ENCODE measurements at places on chromosomes 3 and 15. TPM values are rescaled to one million over a fixed set of nuclear protein-coding genes. Genes with fewer than 3 reads are reported as not detected.

RPS27L gene
- total RNA-seq = 120 TPM

ATP13A5 gene
- not detected for total RNA-seq

SYNPR gene
- total RNA-seq = not detected

EPHA6 gene
- 0.66 TPM for total RNA-seq

ARL14 gene
- total RNA-seq = 0.31 TPM

CISH gene
- 30.8 TPM for total RNA-seq

TTC14 gene
- total RNA-seq = 52.8 TPM

CKMT1A gene
- total RNA-seq = 15.1 TPM

ACAN gene
- 10.3 TPM for total RNA-seq

TLR9 gene
- total RNA-seq = 0.94 TPM

SUSD5 gene
- total RNA-seq = 13.8 TPM

CLK3 gene
- 66.3 TPM for total RNA-seq

DNA sequence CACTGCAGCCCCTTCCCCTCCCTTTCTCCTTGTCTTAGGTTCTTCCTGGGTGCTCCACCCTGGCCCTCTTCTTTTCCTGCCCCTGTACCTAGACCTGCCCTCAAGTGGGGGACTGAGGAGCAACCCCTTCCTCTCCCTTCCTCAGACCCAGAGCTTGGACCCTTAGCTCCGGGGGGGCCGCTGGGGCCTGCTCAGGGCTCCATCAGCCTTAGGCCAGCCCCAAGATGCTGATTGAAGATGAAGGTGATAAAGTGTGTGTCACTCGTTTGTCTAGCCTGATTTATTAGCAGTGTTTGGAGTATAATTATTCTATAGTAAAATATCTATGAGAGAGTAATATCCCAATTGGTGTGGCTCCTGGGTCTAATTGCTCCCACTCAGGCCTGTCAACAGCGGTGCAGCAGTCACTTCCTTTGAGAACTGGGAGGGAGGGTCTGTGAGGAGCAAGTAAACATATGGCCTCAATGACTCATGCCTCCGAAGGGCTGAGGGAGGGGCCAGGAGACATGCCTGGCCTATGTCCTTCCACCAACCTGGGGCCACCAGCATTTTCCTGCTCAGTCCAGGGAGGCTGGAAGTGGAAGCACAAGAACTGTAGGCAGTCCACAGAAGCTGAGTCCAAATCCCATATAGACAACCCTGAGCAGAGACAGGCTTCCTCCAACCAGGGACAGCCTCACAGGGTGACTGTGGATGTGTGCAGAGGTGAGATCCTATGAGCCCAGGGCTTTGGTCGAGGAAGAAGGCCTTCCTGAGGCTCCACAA, 123.2 kb downstream of the DNAJB8 start:
- no peaks in the 10 kb centered on the region for H3K27me3 ChIP-seq
- DNase-seq = no peak
- H3K4me1 ChIP-seq = peaks cover 8% of the 10 kb centered on the region
- no peak overlapping the region for H3K4me3 ChIP-seq
- peaks cover 7% of the 10 kb centered on the region for H3K36me3 ChIP-seq

GRCh38 chr3:29694783-29695182, 413.9 kb downstream of the RBMS3 start:
- no peak overlapping the region for H3K4me3 ChIP-seq
- H3K27ac ChIP-seq = no peak overlapping the region
- no peaks in the 10 kb centered on the region for H3K27me3 ChIP-seq

DNA sequence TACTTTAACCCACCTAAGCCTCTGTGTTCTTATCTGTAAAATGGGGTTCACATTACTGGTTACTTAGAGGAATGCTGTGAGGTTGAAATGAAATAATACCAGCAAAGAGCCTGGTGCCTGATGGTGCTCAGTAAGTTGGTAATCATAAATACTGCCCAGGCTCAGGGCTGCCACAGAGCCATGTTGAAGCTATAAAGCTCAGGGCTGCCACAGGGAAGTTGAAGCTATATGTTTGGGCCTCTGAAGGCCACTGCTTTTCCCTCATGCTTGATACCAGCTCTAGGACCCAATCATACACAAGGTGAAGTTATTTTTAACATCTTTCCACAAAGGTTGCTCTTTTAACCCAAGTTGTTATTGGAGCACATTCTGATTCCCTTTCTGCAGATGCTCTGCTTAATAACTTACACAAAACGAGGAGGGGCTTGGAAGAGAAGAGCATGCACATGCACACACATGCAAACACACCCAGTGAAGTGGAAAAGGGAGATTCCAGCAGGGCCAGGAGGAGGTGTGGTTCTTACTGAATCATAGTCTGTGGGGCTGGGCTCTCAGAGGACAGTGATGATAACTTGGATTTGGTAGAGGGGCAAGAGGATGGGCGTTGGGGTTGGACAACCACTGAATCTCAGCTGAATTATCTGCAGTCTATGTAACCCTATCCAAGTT, 17.4 kb downstream of the PARP14 start:
- H3K27me3 ChIP-seq = no peaks in the 10 kb centered on the region
- H3K36me3 ChIP-seq = peaks cover 29% of the 10 kb centered on the region
- H3K27ac ChIP-seq = no peak overlapping the region
- no peak overlapping the region for H3K4me3 ChIP-seq

DNA sequence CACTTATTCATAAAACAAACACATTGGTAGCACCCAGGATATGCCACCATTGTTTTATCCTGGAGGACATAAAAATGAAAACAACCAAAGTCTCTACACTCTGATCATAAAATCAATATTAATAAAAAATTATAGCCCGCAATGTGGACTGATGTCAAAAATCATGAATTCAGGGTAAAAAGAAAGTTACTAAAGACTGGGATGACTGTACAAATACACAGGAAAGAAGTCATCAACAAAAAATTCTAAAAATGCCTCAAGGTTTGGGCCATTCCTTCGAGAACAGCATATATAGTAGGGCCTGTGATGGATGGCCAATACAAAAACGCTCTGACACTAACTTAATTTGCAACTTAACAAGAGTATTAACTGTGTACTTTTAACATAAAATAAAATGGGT, 76.8 kb downstream of the THBS1 start:
- H3K27me3 ChIP-seq = no peaks in the 10 kb centered on the region
- no peak for DNase-seq
- no peaks in the 10 kb centered on the region for H3K4me1 ChIP-seq
- no peaks in the 10 kb centered on the region for H3K36me3 ChIP-seq
- H3K4me3 ChIP-seq = no peak overlapping the region

GRCh38 chr3:112759210-112759609, 87.5 kb downstream of the CD200R1L start:
- no peak for DNase-seq
- H3K4me1 ChIP-seq = no peaks in the 10 kb centered on the region
- no peaks in the 10 kb centered on the region for H3K27me3 ChIP-seq
- H3K4me3 ChIP-seq = no peak overlapping the region
- H3K27ac ChIP-seq = no peak overlapping the region

- H3K27me3 ChIP-seq = no peaks in the 10 kb centered on the region
- no peaks in the 10 kb centered on the region for H3K36me3 ChIP-seq
- no peak overlapping the region for H3K4me3 ChIP-seq
- no peaks in the 10 kb centered on the region for H3K4me1 ChIP-seq
These were observed 43.1 kb downstream of the SAMMSON start for GRCh38 chr3:70042641-70043040.

DNA sequence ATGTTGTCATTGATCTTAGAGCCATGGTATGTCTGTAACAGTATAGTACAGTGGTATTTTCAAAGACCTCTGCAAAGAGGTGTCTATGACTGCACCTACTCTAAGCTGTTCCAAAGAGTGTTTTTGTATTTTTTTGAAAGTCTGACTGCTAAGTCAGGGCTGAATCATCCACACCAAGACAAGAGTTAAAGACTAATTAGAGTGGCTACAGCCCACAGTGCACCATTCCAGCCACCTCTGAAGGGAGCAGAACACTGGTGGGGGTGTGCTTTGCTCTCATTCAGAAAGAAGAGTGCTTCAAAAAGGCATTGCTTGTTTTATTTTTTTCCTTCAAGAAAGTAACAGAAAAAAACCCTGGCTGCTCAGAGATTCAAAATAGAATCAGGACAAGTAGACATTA, 301.4 kb downstream of the GABRG3 start:
- no peaks in the 10 kb centered on the region for H3K4me1 ChIP-seq
- no peak overlapping the region for H3K27ac ChIP-seq
- H3K27me3 ChIP-seq = no peaks in the 10 kb centered on the region
- DNase-seq = no peak
- no peaks in the 10 kb centered on the region for H3K36me3 ChIP-seq

DNA sequence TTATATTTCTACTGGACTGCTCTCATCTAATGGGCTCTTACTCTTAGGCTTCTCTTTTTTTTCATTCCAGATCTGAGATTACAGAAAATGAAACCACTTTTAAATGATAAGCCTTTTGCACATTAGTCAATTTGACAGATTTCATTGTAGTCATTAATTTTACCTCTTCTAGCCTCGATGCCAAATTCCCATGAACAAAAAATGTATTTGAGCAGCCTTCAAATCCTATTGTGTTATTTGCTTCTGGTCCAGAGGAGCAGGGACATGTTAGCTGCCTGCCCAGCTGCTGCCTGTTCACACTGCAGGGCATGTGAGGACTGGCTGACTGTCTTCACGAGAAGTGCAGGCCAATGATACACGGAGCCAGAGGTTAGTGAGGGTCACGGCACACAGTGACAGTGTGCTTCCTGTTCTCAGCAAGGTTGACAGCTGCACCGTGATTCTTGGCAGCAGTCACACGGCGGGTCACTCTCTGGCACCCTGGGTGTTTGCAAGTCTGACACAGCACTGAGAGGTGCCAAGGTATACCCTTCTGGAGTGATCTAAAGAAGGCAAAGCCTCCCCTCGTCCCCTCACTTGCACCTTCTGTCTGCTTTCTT, 40.8 kb downstream of the KAT2B start:
- peak; percentile 56 for DNase-seq
- H3K4me1 ChIP-seq = peaks cover 5% of the 10 kb centered on the region
- no peaks in the 10 kb centered on the region for H3K27me3 ChIP-seq
- H3K36me3 ChIP-seq = no peaks in the 10 kb centered on the region
- no peak overlapping the region for H3K27ac ChIP-seq
- H3K4me3 ChIP-seq = no peak overlapping the region

GRCh38 chr3:14428087-14429033, 26.0 kb downstream of the SLC6A6 start:
- H3K36me3 ChIP-seq = no peaks in the 10 kb centered on the region
- no peak for DNase-seq
- H3K4me3 ChIP-seq = no peak overlapping the region
- no peaks in the 10 kb centered on the region for H3K27me3 ChIP-seq
- H3K27ac ChIP-seq = no peak overlapping the region

DNA sequence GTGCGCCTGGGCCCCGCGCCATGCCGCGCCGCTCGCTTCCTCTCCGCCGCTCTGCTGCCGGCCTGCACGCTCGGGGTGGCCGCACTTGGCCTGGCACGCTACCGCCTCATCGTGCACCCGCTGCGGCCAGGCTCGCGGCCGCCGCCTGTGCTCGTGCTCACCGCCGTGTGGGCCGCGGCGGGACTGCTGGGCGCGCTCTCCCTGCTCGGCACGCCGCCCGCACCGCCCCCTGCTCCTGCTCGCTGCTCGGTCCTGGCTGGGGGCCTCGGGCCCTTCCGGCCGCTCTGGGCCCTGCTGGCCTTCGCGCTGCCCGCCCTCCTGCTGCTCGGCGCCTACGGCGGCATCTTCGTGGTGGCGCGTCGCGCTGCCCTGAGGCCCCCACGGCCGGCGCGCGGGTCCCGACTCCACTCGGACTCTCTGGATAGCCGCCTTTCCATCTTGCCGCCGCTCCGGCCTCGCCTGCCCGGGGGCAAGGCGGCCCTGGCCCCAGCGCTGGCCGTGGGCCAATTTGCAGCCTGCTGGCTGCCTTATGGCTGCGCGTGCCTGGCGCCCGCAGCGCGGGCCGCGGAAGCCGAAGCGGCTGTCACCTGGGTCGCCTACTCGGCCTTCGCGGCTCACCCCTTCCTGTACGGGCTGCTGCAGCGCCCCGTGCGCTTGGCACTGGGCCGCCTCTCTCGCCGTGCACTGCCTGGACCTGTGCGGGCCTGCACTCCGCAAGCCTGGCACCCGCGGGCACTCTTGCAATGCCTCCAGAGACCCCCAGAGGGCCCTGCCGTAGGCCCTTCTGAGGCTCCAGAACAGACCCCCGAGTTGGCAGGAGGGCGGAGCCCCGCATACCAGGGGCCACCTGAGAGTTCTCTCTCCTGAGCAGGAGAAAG, 951 bp downstream of the GPR62 start:
- no peaks in the 10 kb centered on the region for H3K27me3 ChIP-seq
- peak; percentile 86 for DNase-seq
- H3K36me3 ChIP-seq = no peaks in the 10 kb centered on the region
- H3K4me1 ChIP-seq = peaks cover 12% of the 10 kb centered on the region

GRCh38 chr3:13272831-13273603, 147.1 kb downstream of the NUP210 start:
- no peaks in the 10 kb centered on the region for H3K4me1 ChIP-seq
- H3K36me3 ChIP-seq = no peaks in the 10 kb centered on the region
- no peaks in the 10 kb centered on the region for H3K27me3 ChIP-seq
- no peak overlapping the region for H3K27ac ChIP-seq
- no peak overlapping the region for H3K4me3 ChIP-seq
- no peak for DNase-seq

GRCh38 chr3:140552898-140553297, 125.0 kb upstream of the TRIM42 start:
- no peak overlapping the region for H3K27ac ChIP-seq
- no peaks in the 10 kb centered on the region for H3K4me1 ChIP-seq
- no peaks in the 10 kb centered on the region for H3K27me3 ChIP-seq
- DNase-seq = no peak
- H3K4me3 ChIP-seq = no peak overlapping the region

- no peak overlapping the region for H3K4me3 ChIP-seq
- H3K27me3 ChIP-seq = no peaks in the 10 kb centered on the region
- no peak overlapping the region for H3K27ac ChIP-seq
- H3K36me3 ChIP-seq = no peaks in the 10 kb centered on the region
These were observed 27.6 kb downstream of the ZFAND6 start for GRCh38 chr15:80087104-80087503.

DNA sequence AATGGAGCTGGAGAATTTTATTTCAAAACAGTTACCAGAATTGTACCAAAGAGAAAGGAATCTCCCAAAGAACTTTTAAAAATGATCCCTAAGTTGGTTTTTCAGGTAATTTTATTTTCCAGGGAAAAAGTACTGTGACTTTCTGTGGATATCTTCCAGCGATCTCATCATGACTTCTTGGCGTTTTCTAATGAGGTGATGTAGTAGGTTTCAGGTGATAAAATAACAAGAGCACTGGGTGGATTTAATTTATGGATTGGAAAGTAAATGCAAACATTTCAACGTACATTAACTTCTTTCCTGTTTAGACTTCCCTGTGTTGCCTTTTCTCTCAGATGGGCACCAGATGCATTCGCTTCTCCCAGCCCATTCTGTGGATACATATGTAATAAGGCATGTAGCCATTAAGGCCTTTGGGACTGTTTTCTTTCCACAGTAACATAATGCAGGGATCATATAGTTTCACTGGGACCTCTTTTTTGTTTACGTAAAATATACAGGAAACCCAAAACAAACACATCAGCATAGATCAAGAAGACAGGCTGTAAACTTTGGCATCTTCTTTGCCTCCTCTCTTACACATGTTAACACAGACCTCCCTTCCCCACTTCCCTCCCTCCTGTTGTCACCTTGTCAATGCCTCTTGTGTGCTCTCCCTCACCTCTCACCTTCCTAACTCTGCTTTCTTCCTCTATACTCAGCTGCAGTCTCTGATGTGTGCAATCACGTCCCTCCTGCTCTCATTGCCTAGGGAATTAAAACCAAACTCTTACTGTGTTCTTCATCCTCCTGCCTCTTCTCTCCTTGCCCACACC, 13.0 kb downstream of the PHLDB2 start:
- H3K27me3 ChIP-seq = no peaks in the 10 kb centered on the region
- H3K36me3 ChIP-seq = no peaks in the 10 kb centered on the region
- peak; percentile 84 for DNase-seq
- peaks cover 7% of the 10 kb centered on the region for H3K4me1 ChIP-seq
- no peak overlapping the region for H3K4me3 ChIP-seq

- H3K27me3 ChIP-seq = no peaks in the 10 kb centered on the region
- H3K36me3 ChIP-seq = no peaks in the 10 kb centered on the region
- no peak for DNase-seq
- no peak overlapping the region for H3K27ac ChIP-seq
- H3K4me3 ChIP-seq = no peak overlapping the region
These were observed 324.6 kb downstream of the EPHA6 start for GRCh38 chr3:97138914-97139541.

All from kidney (tissue), 22 donors.